ENCODE measurements at places on chromosomes 16 and 17.
A peak's percentile ranks its signal among the peaks of the same experiment; 100 is the strongest.

GRCh38 chr16:13995194-13995593, 75.2 kb downstream of the ERCC4 start:
- DNase-seq = no peak

DNA sequence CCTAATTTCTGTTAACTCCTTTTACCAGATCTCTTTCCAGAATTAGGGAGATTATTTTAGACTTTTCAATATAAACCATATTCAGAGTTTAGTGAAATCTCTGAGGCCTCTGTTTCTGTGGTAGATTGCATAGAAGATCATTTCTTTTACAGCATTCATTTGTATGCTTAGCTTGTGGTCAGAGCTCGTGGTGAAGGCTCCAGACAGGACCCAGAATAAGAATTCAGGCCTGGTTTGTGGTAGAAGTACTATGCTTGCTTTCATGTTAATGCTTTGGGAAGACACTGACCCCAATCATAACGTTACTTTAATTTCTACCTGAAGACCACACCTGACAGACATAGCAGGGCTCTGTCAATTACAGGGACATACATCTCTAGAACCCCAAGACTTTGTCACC, 258.1 kb downstream of the FTO start:
- DNase-seq = no peak

GRCh38 chr17:17613708-17614114, 22.2 kb upstream of the PEMT start:
- DNase-seq = no peak

DNA sequence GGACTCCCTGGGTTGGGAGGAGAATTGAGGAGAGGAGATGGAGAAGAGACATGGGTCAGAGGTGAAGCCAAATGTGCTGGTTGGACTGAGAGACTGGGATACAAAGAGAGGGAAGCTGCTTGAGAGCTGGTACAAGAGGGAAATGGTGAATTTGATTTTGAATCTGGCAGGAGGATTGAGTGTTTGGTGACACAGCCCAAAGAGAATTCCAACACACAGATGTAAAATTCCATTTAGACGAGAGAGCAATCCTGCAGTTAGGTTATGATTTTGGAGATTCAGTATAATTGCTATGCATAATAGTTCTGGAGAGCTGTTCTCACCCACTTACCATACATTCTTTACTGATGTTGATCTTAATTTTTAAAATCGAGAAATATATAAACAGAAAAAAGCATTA, 57.7 kb downstream of the HSD17B2 start:
- no peak for DNase-seq

GRCh38 chr16:72112906-72113615, 19.4 kb downstream of the DHX38 start:
- no peak for DNase-seq

DNA sequence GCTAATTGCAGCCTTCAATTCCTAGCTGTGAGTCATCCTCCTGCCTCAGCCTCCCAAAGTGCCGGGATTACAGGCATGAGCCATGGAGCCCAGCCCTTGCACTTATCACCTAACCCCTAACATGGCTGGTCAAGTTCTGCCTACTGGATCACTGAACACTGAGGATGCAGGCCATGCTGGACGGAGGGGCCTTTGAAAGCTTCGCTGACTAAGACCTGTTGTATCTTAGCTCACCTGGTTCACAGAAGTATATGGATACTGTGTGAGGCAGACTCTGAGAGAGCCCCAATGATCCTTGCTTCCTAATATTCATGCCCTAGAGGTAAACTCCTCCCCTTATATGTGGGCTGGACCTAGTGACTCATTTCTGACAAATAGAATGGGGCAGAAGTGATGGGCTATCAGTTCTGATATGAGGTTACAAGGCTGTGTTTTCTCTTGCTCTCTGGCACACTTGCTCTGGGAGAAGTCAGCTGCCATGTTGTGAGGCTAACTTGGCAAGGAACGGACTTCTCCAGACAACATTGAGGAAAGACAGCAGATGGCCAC, 11.7 kb upstream of the TMIGD1 start:
- DNase-seq = no peak

GRCh38 chr17:27984816-27985215, 57.7 kb upstream of the NLK start:
- DNase-seq = no peak

- no peak for DNase-seq
These were observed 14.3 kb downstream of the PRCD start for GRCh38 chr17:76554131-76554530.

DNA sequence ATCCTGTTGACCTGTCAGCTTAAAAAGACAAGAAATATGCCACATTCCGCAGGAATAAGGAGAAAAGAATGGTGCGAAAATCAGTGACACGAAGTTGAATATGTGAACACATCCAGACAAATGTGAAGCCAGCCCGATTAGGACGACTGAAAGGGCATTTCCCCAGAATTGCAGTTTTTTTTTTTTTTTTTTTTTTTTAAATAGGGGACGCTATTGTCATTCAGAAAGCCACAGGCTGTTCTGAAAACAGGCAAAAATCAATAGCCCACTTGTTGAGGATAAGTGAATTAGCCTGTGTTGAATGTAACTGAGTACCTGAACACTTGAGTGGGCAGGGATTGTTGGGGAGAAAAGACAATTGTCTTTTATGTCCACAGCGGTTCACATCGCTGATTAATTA, 507.1 kb downstream of the WWOX start:
- DNase-seq = no peak

DNA sequence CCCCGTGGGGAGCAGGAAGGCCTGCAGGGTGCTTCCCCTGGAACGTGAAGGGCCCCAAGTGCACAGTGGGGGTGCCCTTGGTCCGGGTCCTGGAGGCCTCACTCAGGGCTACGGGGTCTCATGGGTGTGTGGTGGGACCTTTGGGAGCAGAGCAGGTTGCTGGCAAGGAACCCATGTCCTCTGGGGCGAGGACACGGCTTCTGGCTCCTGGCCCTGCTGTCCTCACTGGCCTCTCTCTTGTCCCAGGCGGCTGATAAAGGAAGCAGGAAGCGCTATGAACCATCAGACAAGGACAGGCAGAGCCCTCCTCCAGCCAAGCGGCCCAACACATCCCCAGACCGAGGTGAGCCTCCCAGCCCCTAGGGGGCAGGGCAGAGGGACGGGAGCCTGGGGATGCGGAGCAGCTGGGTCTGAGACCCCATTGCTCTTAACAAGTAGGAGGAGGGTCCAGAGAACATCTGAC, 9.8 kb upstream of the IL17C start:
- DNase-seq = no peak

- peak; percentile 55 for DNase-seq
These were observed 164.0 kb downstream of the LAT start for GRCh38 chr16:29148867-29149272.

GRCh38 chr17:34445101-34445500, 82.1 kb upstream of the CCL1 start:
- DNase-seq = no peak

DNA sequence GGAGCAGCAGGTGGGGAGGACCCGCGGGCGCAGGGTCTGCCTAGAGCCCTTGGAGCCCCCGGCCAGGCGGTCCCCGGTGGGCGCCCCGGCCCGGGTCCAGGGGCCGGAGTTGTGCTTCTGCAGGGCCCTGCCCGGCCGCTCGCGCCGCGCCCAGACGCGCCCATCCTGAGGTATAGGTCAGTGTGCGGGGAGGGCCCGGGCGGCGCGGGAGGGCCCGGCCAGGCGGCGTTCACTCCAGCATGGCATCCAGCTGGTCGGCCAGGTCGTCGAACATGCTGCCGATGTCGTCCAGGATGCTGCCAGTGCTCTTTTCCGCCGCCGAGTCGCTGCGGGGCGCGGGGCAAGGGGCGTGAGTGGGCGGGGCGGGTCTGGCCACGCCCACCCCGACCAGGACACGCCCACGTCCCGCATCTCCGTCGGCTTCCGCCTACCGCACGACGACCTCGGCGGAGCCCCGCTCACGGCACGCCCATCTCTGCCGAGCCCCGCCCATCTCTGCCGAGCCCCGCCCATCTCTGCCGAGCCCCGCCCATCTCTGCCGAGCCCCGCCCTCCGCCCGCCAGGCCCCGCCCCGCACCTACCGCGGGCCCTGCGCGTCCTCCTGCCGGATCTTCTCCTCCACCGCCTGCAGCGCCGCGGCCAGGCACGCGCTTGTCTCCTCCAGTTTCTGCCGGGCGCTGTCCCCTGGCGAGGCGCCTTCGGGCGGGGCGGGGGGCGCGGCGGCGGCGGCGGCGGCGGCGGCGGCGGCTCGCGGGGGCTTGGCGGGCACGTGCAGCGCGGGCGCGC, 17.9 kb downstream of the CASKIN1 start:
- DNase-seq = no peak

GRCh38 chr17:41583137-41584127, 3.3 kb downstream of the KRT14 start:
- no peak for DNase-seq

GRCh38 chr16:74281300-74281699, 15.3 kb upstream of the PSMD7 start:
- DNase-seq = no peak

- no peak for DNase-seq
These were observed 38.9 kb upstream of the HELZ start for GRCh38 chr17:67283731-67284516.

- DNase-seq = no peak
These were observed 4.5 kb upstream of the SLC4A1 start for GRCh38 chr17:44272321-44272951.

GRCh38 chr16:51439271-51439670, 288.2 kb upstream of the SALL1 start:
- DNase-seq = no peak

DNA sequence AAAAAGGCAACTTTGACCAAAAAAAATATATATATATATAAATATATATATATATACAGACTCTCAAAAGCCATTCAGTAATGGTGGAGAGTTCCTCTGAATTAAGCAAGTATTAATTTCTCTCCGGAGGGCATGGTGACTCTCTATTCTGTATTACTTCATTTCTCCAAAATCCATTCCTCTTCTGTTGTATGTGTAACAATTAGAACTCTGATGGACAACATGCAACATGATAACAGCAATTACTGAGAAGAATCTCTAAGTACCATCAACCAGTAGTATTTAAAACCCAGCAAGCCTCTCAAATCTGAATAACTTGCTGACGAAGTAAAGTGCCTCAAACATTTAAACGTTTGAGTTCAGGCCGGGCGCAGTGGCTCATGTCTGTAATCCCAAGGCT, 2.3 kb downstream of the GRB2 start:
- DNase-seq = no peak

GRCh38 chr16:87064731-87065445, 252.3 kb downstream of the C16orf95 start:
- DNase-seq = no peak

GRCh38 chr17:21513012-21513570, 136.9 kb downstream of the KCNJ12 start:
- DNase-seq = peak; percentile 65

- peak; percentile 21 for DNase-seq
These were observed 15.5 kb downstream of the HIC1 start for GRCh38 chr17:2070241-2071023.

GRCh38 chr16:50244140-50244503, 22.2 kb upstream of the ADCY7 start:
- DNase-seq = no peak

DNA sequence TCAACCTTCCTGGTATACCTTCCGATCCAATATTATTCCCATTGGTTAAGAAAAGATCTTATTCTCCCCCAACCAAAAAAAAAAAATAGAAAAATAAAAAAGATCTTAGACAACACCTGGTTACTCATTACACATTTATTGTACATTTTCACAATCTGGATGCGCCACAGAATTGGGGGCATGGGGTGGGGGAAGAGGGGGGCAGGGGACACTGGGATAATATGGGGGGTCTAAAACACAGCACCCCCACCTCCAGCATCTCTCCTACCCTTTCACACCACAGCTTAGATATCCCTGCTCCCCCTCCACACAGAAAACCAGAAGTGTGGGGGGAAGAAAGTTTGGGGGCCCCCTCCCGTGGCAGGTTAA, 3.7 kb downstream of the VAMP2 start:
- DNase-seq = no peak

DNA sequence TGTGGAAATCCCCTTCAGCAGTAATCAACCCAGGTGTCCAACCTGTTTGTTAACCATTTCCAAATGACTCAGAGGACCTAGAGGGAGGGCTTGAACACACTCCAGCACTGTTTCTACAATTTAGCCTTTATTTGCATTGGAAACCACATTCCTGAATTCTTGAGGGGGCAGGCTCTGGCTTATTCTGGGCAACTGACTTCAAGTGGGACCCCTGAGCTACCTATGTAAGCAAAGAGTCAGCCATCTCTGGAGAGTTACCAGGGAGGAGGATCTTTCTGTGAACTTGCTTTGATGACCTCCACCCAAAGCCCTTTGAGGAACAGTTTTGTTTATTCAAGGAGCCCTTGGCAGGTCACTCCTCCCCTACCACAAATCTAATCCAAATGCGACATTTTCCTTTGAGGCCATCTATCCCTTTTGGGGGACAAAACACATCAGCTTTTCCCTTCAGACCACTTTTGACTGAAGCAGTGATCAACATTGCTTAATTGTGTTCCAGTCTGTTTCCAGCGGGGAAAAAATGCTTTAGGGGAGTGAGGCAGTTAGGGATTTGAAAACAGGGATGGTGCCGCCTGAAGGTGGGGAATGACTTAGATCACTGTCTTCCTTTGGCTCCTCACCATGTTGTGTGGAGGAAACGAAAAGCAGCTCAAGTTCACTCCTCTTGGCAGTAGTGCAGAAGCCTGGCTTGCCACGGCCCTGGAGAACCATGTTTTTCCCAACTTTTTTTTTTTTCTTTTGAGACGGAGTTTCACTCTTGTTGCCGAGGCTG, 46.2 kb downstream of the TUBD1 start:
- no peak for DNase-seq

- no peak for DNase-seq
These were observed 26.0 kb downstream of the TADA2A start for GRCh38 chr17:37432671-37433070.

DNA sequence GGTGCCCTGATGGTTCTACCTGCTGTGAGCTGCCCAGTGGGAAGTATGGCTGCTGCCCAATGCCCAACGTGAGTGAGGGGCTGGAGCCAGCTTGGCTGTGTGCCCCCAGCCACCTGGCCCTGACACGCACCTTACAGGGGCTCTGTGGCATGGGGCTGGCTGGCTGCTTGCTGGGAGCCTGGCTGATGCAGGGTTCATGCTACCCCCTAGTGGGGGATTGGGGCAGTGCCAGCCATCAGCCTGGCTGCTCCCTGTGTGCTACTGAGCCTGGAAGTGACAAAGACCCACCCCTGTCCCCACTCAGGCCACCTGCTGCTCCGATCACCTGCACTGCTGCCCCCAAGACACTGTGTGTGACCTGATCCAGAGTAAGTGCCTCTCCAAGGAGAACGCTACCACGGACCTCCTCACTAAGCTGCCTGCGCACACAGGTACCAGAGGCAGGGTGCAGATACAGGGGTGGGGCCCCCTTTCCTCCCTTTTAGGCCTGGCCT, 5.7 kb downstream of the GRN start:
- peak; percentile 47 for DNase-seq

DNA sequence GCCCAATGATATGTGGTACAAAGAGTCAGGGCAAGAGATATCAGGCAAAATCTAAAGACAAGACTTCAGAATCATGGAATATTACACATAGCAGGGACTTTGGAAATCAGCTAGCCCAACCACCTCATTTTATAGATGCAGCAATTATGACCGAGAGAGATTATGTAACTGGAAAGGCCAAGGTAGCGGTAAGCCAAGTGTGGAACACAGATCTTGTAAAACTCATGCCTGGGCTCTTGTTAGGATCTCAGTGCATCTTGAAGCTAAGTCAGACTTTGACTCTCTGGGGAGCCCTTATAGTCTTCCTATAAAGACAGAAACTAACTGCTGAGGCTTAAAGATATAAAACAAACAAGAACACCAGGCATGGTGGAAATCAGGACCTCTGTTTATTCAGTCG, 18.6 kb downstream of the MAP2K6 start:
- DNase-seq = no peak

All from activated CD4-positive, CD25-positive, alpha-beta regulatory T cell treated with anti-CD3 and anti-CD28 coated beads, Interleukin-2, amount 50 U/mL, for 16 hours (primary cell).